Stimulated activated CD4-positive, alpha-beta T cell treated with anti-CD3 and anti-CD28 coated beads, Interleukin-1b, Interleukin-23, amount 100 ng/mL, for 48 hours (primary cell): ENCODE measurements at places on chromosomes 3 and 15.

- DNase-seq, result no peak
These were observed 234.2 kb upstream of the ST8SIA2 start for GRCh38 chr15:92159481-92159880.

DNA sequence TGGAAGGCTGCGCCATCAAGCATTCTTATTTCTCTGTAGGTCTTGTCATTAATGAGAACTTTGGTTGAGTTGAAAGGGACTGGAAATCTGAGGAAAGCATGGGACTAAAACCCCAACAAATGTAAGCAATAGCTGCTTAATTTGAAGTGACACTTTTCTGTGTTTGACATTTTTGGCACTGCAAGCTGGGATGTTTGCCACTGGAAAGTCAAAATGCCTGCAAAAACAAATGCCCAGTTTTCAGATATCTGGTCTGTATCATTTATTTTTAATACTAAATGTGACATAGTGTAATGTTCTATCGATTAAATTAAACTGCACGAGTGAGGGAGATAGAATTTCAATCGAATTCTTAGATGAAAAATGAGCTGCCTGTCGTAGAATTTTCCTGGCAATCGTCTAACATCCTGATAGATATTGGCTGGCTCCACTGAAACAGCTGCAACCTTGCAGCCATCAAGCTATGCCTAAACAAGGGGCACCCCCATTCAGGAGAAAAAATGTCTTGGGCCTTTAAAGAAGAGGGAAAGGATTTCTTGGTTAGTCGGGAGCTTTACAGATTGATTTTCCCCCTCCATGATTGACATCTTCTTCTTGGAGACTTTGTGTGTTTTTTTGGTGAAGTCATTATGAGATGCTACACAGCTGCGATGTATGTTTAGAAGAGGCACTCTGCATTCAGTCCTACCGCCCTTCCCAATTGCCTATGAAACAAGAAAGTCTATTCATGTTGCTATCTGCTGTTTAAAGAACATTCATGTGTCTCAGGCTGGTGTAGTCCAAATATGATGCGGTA, 316.7 kb upstream of the TBL1XR1 start:
- no peak for DNase-seq

GRCh38 chr15:73781038-73781925, 28.1 kb upstream of the INSYN1 start:
- DNase-seq, result no peak

- peak; percentile 37 for DNase-seq
These were observed 46.0 kb downstream of the ALDH1L1 start for GRCh38 chr3:126134219-126134975.

- DNase-seq, result no peak
These were observed 26.5 kb upstream of the RYK start for GRCh38 chr3:134277066-134277660.

- DNase-seq, result no peak
These were observed 114.0 kb downstream of the RFTN1 start for GRCh38 chr3:16399473-16399872.

DNA sequence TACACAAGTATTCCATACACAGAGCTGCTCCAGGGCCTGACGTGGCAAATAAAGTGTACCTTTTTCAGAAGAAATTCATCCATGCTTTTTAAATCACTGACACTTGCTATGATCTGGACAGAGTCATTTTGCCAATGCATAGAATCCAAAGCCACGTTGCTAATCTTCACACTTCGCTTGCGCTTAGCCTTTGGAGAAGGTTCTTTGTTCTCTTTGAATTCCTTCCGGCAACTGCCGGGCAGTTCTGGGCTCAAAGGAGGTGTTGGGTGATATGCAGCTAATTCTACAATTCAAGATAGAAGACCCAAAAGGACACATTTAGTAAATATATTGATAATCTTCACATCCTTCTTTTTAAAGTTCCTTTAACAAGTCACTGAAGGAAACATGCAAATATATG, 69.9 kb downstream of the NR2E3 start:
- DNase-seq, result no peak

DNA sequence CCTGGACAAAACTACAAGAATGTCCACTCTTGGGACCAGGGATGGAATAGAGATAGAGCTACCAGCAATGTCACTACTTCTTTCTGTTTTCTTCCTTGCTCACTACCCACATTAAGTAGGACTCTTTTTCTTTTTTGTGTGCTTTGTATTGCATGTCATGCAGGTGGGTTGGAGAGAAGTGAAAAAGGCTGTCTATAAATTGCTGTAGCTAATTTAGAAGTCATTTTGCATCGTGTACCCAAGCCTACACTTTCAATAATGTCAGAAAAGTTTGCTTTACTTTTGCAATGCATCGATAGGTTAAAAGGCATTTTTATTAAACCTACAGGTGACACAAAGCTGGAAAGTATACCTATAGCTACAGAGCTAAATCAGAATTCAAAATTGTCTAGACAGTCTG, 58.9 kb downstream of the GTF2E1 start:
- no peak for DNase-seq

DNA sequence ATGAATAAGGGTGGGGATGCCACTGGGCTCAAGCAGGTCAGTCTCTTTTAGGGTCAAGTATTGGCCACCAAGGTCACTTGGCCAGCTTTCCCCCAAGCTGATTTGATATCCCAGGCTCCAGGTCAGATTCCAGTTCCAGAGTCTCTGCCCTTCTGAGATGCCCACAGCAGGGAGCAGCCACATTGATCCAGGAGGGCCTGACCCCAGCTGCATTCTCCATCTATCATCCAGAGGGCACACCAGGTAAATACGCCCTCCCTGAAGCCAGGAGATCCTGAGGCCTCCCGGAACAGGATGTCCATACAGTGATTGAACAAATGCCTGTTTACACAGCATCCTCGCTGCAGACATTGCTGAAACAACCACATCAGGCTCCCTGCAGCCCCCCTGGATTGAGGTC, 264.6 kb upstream of the TLE3 start:
- DNase-seq, result no peak

- DNase-seq, result no peak
These were observed 51.8 kb downstream of the SERP1 start for GRCh38 chr3:150494411-150494977.

- no peak for DNase-seq
These were observed 17.7 kb downstream of the PIF1 start for GRCh38 chr15:64807751-64808222.

GRCh38 chr3:127394984-127395662, 107.3 kb upstream of the PRR20G start:
- no peak for DNase-seq

DNA sequence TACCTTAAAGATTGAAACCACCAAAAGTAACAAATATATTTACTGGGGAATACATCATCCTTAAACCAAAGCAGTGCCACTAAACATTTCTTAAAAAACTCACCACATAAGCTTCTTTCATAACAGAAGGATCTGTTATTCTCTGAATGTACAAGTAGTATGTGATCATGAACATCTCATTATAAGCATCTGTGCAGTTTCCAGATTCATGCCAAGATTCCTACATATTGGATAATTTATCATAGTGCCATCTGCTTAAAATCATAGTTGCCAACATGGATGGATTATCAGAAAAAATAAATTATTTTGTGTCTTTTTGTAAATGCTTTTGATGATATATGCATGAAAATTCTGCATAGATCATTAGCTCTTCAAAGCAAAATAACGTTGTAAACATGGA, 21.8 kb upstream of the BCHE start:
- no peak for DNase-seq

GRCh38 chr15:78334845-78335244, 5.3 kb upstream of the CRABP1 start:
- no peak for DNase-seq

DNA sequence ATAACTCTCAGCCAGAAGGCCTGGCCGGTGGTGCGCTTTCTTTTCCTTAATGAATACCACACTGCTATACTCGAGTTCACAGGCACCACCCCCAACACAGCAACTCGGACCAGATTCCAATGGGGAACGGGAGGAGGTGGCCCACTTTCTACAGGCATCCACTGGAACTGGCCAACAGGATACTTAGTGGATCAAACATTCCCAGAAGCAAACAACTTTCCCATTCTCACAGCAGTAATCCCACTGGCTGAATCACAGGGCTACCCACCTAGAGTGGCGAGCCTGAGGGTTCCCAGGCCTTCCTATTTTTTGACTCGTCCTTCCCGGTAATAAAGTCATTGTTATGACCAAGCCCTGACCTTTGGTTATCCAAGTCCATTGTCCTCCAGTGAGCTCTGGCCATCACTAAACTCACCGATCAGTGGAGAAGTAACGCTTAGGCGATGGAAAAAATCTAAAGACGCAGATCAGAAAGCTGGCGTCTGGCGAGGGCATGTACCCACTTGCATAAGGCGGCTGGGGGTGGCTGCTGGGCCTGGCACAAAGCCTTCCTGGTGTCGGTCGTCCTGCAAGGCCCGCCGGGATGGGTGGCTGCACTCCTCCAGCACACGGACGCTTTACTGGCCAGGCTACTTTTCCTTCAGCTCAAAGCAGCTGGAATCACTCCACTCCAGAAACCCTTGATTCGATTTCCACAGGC, 1.2 kb downstream of the EOGT start:
- no peak for DNase-seq

DNA sequence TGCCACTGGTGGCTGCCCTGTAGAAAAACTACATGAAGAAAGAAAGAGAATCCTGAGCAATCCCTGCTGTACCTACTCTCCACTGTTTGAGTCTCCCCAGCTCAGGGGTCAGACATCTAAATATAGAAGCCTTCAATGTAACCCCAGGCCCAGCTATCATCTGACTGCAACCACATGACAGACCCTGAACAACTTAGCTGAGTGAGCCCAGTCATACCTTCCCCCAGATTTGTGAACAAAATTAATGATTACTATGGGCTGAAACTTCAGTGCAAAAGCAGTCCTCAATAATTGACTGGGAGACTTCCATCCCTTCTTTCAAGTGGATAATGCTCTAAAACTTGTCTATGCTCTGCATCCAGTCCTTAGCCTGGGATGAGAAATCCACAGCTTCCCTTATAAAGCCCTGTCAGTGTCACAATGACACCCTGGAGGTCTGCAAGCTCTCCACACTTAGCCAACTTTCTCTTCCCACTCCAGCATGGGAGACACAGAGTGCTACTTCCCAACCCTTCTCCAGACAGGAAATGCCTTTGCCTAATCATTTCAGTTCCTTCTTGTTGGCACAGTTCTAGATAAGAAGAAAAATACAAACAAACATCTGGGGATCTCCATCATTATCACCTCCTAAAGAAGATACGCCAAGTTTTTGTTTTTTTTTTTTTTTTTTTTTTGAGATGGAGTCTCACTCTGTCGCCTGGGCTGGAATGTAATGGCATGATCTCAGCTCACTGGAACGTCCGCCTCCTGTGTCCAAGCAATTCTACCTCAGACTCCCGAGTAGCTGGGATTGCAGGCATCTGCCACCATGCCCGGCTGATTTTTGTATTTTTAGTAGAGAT, 198.5 kb upstream of the GADL1 start:
- no peak for DNase-seq

- DNase-seq, result no peak
These were observed 95.5 kb downstream of the CBLB start for GRCh38 chr3:105773291-105773690.

DNA sequence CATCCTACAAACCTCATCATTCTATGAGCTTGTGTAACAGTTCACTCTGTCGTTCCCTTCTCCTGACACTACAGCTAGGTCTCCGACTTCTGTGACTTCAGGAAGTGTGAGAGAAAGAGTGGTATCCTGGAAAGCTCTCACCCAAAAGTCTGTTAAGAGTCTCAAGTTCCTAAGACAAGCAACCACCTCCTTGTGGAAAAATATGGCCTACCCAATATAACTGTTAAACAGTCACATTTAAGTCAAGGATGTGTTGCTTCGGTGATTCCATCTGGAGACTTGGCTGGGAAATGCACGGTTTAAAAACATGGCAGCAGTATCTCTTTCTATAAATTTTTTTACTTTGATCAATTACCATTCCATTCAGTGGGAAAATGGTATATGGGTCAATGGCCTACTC, 13.8 kb downstream of the FEZF2 start:
- DNase-seq, result no peak

GRCh38 chr15:96338074-96338765, 7.7 kb downstream of the NR2F2 start:
- DNase-seq, result no peak

GRCh38 chr3:2923390-2923789, 186.8 kb downstream of the IL5RA start:
- no peak for DNase-seq

GRCh38 chr15:76196269-76197231, 114.7 kb downstream of the ETFA start:
- no peak for DNase-seq

DNA sequence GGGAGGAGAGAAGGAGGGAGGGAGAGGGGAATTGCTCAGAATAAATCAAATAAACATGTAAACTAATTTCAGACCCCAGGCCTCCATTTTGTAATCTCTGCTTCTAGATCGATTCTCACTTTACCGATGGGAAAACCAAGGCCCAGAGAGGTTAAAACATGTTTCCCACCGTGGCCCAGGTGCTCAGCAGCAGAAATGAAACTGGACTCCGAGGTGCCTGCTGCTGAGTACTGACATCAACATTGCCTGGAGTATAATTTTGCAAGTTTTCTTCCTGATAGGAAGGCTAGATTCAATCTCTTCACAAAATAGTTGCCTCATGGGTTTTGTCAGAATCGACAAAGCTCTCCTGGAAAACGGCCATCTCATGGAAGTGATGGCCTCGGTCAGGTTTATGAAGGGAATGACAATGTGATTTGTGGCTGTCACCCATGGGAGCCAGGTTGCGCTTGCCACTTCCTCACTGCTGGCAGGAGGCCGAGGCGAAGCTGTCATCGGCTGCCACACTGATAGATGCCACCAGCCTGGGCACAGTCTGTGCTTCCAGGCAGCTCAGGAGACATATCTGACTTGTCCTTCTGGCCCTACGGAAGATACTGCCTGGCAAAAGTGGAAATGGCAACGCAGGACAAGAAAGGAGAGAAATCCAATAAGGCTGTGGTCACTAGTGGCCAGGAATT, 133.1 kb upstream of the LRRN1 start:
- no peak for DNase-seq

DNA sequence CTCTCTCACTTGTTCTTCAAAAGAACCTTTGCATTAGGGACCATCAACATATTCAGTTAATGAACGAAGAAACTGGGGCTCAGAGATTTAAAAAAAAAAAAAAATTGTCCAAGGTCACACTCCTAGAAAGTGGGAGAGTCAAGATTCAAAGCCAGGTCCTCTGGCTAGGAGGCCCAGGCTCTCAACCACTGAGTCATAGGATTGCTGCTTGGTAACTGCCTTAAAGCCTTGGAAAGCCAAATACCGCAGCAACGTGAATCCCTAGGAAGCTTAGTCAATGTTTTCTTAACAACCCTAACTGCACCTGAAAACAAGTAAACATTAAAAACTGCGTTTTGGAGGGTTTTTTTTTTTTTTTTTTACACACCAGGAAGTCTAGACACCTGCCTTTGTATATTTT, 156.8 kb downstream of the WNT5A start:
- DNase-seq, result no peak

- DNase-seq, result no peak
These were observed 39.8 kb downstream of the CCDC33 start for GRCh38 chr15:74275957-74276356.

DNA sequence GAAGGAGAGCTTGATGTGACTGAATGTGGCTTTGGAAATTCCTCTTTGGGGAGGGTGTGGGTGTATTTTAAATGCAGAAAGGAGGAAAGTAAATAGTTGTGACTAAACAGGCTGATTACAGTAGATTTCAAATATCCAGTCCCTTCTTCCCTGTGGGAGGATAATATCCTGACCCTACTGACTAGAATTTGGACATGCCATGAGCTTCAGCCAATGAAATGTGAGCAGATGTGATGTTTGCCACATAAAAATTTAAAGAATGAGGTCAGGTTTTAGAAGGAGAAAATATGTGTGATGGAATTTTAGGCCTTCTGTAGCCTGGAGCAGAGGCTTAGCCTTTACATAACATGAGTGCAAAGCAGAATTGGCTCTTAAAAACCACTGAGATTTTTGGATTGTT, 1218.9 kb downstream of the ROBO2 start:
- DNase-seq, result no peak

- DNase-seq, result no peak
These were observed 100.7 kb downstream of the ARPP21 start for GRCh38 chr3:35739964-35740527.
